ENCODE measurements at places on chromosomes 3 and 15.

DNA sequence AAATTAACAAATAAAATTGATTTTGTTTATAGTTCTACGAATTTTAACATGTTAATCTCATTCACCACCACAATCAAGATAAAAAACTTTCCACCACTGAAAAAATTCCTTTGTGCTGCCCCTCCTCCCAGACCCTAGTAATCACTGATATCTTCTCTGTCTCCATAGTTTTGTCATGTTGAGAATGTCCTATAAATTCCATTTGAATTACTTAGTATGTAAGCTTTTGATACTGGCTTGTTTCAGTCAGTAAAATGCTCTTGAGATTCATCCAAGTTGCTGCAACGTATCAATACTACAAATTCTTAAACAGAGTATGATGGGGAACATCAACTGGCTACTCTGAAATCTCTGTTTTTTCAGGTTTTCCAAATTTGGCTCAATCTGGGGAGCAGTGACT lies 129.6 kb downstream of the CTNNB1 start:
- DNase-seq: no peak

DNA sequence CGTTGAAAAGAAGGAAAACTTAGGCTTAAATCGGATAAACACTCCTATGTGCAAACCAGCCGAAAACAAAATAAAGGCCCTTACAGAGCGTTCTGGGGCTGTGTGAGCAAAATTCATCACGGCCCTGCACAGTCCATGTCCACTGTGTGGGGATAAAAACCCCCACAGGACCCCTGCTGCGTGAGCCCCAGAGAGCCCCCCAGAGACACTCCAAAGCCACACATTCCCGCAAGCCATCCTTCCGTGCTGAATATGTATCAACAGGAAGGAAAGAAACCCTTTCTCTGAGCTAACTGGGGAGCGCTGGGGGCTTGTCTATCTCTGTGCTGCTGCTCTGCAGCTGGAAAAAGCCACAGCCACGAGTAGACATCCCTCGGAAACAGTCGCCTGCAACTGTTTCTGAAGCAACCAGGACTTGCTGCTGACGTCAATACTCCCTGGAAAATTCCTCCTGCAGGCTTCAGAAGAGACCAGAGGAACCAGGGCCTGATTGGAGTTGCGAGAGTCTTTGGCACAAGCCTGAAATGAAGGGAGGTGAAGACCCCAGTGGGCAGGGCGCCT lies 72.7 kb downstream of the NUP210 start:
- no peak for DNase-seq

DNA sequence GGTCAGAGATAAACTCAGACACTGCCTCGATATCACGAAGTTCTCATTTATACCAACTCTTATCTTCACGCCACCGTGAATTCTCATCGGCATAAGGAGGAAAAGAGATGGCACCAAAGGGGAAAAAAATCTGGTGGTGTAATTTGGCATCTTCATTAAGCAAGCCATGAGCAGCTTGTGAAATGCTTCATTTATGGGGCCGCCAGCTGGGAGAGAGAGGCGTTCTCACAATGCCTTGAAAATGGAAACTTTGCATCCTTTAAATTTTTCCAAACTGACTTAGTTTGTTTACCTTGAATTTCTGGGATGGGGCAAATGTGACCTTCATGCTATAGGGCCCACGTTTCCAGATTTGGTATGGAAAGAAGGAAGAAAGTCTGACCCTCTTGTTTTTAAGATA lies 242.5 kb upstream of the ST8SIA2 start:
- DNase-seq: no peak

DNA sequence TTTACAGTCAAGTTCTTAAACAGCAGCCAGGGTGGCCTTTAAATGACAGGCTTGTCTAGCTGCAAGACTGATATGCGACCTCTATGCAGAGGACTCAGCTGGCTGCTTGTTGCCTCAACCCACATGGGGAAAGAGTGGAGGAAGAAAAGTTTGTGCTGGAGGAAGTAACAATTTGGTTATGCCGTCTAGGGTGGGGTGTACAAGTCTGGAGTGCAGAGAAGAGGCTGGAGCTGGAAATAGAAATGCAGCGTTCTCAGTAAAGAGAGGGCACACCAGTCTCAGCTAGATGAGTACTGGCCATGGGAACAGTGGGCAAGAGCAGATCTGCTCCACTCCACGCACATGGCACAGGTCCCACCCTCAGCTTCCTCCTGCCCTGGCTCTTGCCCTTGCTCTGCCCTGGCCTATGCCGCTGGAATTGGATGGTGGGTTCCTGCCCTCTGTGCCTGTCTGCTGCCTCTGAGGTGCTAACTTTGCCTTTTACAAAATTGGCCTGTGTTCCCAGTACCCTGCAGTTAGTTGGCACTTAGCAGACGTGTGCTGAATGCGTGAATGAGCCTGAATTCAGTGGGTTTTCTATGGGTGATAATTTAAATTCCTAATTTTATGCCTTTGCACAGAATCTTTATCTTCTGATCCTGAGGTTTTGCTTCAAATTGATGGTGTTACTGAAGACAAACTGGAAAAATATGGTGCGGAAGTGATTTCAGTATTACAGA lies 59.7 kb upstream of the FURIN start:
- no peak for DNase-seq

DNA sequence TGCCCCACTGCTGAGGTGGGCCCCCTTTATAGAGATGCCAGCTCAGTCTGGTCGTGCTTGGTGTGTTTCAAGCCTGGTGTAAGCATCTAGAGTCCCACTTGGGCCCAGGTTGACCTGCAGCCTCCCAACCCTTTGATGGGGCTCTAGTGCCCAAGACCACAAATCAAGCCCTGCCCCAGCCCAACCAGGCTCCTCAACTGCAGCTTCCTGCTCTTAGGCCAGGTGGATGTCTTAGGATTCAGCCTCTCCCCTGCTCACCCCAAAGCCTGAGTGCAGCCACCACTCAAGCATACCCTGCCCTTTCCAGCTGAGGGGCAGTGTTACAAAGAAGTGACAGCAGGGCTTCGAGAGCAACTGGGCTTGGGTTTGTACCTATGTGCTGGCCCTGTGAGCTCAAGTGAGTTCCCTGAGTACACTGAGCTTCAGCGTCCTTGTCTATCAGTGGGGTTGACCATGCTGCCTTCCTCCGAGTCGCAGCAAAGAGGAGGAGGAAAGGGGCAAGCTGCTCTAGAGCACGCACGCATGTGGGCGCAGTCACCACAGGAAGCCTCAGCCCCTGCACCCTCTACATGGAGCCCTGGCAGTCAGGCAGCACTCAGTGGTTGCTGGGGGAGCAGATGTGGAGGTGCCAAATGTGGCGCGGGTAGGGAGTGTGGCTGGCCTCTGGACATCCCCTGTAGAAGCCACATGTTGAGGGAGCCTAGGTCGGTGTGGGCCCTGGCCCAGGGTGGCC lies 120.7 kb downstream of the EEFSEC start:
- no peak for DNase-seq

- DNase-seq: no peak
Observed at GRCh38 chr3:44969154-44969827, 6.7 kb downstream of the ZDHHC3 start.
